ENCODE measurements at places on chromosomes 11 and 22.

- no peak for DNase-seq
Observed at GRCh38 chr22:50672041-50672440, 582 bp upstream of the SHANK3 start.

DNA sequence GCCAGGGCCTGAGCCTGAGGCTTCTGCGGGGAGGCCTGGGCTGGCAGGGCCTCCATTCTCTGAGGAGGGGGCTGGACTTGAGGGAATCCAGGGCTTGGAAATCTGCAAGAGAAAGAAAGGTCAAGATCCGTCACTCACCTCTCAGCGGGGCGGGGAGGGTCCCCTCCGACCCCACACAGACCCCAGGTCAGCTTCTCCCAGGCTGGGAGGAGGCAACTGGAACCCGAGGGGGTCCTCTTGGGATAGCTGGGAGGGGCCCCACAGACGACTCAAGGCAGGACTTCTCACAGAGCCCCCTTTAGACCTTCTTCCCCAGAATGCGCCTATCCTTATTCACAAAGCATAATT lies 11.0 kb downstream of the TNKS1BP1 start:
- no peak for DNase-seq

- DNase-seq = no peak
Observed at GRCh38 chr22:46017166-46017565, 40.2 kb upstream of the WNT7B start.

DNA sequence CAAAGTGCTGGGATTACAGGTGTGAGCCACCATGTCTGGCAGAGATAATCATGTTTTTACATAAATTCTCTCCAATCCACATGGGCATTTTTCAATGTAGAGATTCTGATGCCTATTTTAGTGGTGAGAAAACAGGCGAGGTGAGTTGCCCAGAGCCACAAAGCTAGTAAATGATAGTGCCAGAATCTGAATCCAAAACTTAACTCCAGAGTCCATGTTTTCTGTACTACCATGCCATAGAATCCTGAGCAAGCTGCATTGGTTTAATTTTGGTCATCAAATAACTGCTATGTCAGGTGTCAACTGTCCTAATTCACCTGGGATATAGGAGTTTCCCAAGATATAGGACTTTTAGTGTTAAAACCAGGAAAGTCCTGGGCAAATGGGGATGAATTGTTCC lies 13.6 kb downstream of the NEFH start:
- DNase-seq = no peak

DNA sequence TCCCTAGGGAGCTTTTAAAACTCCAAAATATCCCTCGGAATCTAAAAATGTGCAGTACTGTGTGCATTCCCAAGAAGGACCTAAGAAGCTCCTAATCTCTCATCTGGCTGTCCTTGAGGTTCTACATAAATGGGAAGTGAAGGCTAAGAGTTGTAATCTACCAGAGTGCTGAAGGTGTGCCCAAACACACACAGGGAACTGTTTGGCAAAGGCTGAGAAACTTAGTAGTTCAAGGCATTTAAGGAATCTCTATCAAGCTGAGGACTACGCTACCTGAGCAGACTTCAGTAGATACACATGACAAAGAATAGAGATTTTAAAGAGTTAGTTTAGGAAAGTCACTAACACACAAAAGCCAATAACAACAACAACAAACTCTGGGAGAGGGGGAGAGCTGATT lies 71.1 kb downstream of the TTC28 start:
- DNase-seq = no peak

- DNase-seq = no peak
Observed at GRCh38 chr22:19046287-19046686, 75.9 kb downstream of the DGCR2 start.

Measured in CD4-positive, alpha-beta T cell treated with Interleukin-2 at 100 ng/mL for 4 hours (primary cell).